ENCODE measurements at places on chromosomes 2 and 18. TPM values are rescaled to one million over a fixed set of nuclear protein-coding genes. Genes with fewer than 3 reads are reported as not detected.
A peak's percentile ranks its signal among the peaks of the same experiment; 100 is the strongest.

Gene FBXO36
- 8.8 TPM for total RNA-seq

Gene TMEM17
- total RNA-seq: 1.0 TPM

Gene E2F6
- total RNA-seq: 10.2 TPM

Gene C18orf32
- total RNA-seq: 42.6 TPM

Gene DNER
- 3.6 TPM for total RNA-seq

Gene GKN1
- total RNA-seq: not detected

DNA sequence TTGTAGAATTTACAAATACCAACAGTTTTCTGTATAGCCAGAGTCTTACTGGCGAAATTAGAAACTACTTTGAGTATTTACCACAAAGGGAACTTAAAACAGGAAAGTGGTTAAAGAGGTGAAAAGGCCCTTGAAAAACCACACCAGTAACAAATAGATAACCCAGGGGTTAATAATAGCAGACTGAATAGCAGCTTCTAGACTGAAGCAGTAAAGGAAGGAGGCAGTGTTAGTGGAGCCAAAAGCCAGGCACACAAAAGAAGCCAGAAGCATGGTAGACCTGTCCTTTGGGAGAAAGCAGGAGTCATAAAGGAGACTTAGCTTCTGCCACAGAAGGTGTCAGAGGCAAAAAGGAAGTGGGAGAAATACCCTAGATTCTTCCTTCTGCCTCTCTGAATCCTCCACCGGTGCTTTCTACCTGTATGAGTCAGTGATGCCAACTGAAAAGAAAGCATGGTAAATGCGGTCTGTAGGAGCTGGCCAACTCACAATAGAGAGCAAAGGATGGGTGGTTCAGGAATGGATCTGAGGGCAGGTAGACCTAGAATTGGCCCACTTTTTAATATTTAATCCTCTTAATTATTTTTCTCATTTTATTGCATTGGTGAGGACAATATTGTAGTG, 97.3 kb downstream of the ARL6IP6 start:
- no peak for DNase-seq

DNA sequence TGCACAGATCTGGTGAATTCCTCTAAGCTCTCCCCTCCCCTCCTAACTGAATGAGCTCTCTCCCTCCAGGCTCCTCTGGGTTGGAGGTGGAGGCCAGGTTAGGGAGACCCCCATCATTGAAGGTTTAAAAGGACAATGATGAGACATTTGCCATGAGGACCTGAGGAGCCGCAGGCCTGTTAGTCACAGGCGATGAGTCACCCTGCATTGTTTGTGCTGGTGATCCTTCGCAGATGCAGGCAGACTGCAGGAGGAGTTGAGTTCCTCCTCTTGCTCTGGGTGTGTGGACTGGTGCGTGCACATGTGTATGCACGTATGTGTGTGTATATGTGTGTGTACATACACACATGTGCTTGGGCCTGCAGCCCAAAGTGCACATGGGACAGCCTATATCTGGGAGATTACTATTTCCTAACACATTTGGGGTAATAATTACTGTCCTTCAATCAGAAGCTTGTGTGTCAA, 42.0 kb downstream of the MCFD2 start:
- peak; percentile 92 for DNase-seq

GRCh38 chr2:69686813-69687212, 43.3 kb upstream of the AAK1 start:
- peak; percentile 24 for DNase-seq

GRCh38 chr2:70214953-70215549, 24.2 kb upstream of the C2orf42 start:
- DNase-seq: no peak

GRCh38 chr18:10487154-10487553, 32.7 kb downstream of the APCDD1 start:
- DNase-seq: no peak

GRCh38 chr2:231910771-231911170, 15.4 kb downstream of the NPPC start:
- DNase-seq: no peak
